ENCODE measurements at places on chromosomes 16 and 17.

- no peak for DNase-seq
These were observed 59.0 kb upstream of the WSCD1 start for GRCh38 chr17:6011206-6011605.

DNA sequence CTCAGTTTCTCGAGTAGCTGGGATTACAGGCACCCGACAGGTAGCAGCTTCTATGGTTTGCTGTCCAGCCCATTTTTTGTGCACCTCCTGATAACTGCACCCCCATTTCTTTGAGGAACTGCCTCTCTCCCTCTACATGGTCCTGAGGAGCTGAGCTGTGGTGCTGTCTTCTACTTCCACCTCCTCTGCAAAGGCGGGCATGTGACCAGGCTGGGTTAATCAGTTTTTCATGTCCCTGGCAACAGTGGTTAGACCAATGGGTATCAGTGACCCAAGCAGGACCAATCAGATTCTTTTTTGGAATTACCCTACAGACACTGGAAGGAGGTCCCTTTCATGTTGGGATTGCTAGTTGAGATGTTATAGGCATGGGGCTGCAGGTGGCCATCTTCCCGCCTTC, 41.3 kb downstream of the TBX21 start:
- DNase-seq = no peak

GRCh38 chr17:57920916-57921703, 34.1 kb downstream of the CUEDC1 start:
- no peak for DNase-seq

GRCh38 chr17:36132421-36132831, 28.8 kb downstream of the CCL4 start:
- DNase-seq = no peak

DNA sequence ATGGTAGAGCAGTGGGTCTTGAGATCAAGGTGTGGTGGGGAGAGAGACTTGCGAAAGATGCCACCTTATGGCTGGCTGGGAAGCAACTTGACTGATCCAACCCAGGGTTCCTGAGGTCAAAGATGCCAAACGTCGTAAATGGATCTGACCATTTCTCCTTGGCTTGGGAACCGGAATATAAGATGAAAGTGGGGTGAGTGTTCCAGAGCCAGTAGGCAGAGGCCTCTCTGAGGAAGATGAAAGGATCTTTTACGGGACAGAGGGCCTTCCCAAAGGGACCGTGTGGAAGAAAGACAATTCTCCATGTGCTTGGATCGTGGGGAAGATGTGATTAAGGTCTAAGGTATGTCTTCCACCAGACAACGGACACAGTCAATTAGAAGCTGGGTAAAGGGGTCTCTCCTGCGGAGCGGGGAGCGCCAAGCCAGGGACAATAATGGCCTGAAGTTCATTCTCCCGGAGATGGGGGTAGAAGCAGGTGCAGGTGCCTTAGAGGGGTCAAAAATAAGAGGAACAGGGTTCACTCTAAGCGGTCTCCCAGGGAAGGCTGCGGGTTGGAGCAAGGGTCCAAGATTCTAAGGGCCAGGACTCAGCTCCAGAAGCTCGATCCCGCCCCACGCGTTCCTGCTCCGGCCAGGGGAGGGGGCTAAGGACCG, 800 bp downstream of the FXR2 start:
- no peak for DNase-seq

- DNase-seq = no peak
These were observed 333.0 kb upstream of the C16orf82 start for GRCh38 chr16:26733710-26734109.

GRCh38 chr17:18968945-18969887, 17.3 kb downstream of the SLC5A10 start:
- no peak for DNase-seq

DNA sequence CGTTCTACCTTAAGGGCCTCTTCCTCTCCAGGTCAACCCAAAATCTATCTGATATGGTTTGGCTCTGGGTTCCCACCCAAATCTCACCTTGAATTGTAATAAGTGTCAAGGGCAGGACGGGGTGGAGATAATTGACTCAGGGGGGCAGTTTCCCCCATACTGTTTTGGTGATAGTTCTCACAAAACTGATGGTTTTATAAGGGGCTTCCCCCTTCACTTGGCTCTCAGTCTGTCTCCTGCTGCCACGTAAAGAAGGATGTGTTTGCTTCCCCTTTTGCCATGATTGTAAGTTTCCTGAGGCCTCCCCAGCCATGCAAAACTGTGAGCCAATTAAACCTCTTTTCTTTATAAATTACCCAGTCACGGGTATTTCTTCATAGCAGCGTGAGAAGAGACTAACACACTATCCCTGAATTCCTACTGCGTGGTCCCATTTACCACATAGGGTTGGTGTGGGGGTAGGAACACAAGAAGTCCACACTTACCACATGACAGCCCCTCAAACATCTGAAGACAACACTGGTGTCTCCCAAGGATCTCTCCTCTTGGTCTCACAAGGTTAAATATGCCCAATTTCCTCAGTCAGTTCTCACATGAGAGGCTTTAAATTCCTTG, 8.2 kb downstream of the COTL1 start:
- no peak for DNase-seq

- peak; percentile 2 for DNase-seq
These were observed 5.6 kb downstream of the C16orf89 start for GRCh38 chr16:5060073-5060641.

- no peak for DNase-seq
These were observed 6.9 kb upstream of the FOXJ1 start for GRCh38 chr17:76148015-76148326.

DNA sequence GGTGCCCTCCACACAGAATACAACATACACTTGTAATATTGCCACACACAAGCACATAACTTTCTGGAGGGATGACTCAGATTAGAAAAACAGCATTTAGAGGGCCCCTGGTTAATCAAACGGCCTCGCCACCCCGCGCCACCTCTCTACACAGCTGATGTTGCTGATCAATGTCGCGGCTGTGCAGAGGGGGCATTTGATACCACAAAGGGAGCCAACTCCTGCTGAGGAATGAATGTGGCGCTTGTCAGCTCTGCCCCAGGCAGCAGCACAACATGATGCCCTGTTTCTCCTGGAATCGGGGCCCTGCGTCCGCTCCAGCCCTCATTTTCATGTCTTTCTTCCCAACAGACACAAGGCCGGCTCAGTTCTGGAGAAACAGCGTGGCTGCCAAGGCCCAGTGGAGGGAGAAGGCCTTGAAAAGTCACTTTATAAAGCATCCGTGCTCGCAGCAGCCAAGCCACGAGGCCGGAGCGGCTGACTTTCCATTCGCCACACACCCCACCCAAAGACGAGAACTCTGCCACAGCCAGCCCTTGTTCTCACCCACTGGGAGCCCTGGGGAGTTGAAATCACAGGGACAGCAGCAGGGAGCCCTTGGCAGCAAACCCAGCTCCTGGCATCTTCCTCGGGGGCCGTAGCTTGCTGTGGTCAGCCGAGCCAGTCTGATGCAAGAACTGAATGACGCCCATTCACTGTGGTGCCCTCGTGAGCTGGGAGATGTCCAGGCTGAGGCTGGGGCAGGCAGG, 65.6 kb downstream of the XYLT1 start:
- DNase-seq = no peak

GRCh38 chr17:36533935-36534839, 481 bp downstream of the MYO19 start:
- DNase-seq = peak; percentile 67

DNA sequence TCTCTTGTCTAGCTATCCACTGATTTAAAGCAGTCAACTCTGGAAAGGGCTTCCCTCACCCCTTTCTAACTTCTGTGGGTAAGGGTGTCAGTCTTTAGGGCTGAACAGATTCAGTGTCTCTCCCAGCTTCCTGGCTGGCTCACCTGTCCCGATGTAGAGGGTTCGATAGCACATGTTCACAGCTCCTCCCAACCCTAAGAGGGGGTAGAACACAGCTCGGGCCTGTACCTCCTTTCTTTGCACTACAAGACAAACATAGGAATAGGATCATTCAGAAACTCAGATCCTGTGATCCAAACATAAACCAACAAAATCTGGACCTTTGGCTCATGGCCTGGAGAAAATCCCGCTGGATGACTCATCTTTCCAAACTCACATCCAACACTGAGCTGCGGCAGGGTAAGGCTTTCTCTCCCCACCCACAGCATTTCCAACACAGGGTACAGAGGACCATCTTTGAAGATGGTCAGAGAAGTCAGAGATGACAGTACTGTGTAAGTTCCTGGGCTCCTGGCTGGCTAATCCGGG, 5.8 kb upstream of the DHRS13 start:
- no peak for DNase-seq

DNA sequence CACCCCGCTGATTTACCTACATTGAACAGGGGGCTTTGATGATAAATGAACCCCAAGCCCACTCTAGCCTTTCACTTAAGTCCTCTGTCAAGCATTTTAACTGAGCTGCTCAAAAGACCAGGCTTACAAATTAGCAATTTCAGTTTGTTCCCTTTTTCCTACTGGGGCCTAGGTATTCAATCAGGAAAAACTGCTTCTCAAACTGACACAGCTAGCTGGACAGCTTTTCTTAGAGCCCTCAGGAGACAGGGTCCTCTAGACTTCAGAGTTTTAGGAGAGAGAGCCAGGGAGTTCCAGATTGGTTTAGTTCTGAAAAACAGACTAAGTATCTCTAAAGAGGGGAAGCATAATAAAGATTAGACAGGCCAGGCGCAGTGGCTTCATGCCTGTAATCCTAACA, 6.2 kb upstream of the HEXIM2 start:
- DNase-seq = no peak
